ENCODE measurements at places on chromosomes 6 and 20. TPM values are rescaled to one million over a fixed set of nuclear protein-coding genes. Genes with fewer than 3 reads are reported as not detected.

GRCh38 chr20:63745961-63746731 lies 6.6 kb downstream of the SLC2A4RG start:
- DNase-seq, result no peak
- no peak overlapping the region for H3K4me3 ChIP-seq
- no peaks in the 10 kb centered on the region for H3K27me3 ChIP-seq

DNA sequence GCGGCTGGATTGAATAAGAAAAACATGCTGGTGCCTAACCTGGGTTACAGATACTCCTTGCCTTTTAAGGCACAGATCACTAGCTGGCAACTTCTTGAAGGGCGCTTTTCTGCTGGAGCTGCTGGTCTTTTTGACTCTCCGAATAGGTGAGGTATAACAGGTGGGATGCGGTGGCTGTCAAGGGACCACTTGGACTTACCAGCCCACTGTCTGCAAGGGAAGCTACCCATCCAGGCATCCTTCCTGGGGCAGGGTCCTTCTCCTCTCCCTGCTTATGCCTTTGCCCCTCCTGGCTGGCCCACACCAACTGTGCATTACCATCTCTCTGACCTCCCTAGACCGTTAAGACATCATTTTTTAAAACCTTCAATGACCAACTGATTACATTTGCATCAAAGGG lies 57.4 kb downstream of the NPEPL1 start:
- no peaks in the 10 kb centered on the region for H3K4me1 ChIP-seq
- no peaks in the 10 kb centered on the region for H3K36me3 ChIP-seq
- no peak overlapping the region for H3K4me3 ChIP-seq
- H3K27ac ChIP-seq, result no peak overlapping the region
- DNase-seq, result no peak
- peaks cover 21% of the 10 kb centered on the region for H3K27me3 ChIP-seq

DNA sequence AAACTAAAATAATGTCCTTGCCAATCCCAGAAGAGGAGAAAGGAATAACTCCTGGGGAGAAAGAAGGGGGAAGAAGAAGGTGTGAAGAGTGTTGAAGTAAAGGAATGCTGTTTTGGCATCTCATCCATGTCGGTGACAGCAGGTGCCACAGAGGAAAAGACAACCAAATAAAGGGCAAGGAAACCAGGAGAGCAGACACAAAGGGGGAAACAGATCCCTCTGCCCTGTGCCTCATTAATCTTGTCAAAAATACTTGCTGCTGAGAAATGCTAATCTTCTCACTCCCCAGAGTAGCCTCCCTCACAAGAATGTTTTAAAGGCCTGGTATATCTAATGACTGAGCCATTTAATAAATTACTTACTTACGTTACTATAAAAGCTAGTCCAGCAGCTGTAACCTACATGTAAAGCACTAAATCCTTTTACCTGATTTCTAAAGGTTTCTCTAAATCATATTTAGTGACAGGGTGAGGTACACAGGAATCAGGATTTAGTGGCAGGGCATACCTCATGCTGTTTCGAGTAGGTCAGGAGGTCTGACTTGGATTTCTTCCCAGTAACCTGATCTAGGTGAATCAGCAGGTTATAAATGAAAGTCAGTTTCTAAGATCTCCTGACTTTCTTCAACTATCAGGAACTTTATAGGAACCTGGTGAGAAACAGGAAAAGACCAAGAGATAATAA lies 377.1 kb downstream of the CENPW start:
- H3K4me3 ChIP-seq, result no peak overlapping the region
- no peaks in the 10 kb centered on the region for H3K4me1 ChIP-seq
- DNase-seq, result no peak

DNA sequence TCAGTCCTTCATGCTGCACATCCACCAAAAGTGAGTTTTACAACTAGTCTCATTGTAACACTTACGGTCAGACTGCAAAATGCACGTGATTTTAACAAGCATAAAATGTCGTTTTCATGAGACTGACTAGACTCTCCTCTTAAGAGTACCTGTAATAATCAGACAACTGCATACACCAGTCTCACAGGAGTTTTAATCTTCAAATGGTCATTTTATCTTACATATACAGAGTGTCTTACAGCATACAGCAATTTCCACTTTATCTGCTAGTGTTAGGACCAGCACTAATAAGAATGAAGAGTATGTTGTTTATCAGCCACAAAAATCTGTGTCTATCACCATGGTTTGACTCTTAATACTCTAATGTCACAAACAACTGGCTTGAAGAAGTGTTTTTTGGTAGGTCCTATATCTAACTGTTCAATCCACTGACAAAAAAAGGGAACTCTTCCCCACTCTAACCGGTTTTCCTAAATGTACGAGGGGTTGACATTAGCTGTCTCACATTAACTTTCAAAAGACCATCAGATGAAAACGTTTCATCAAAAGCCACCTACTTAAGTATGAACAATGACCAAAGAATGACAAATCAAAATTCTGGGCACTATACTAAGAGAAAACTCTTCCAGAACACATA lies 1.5 kb upstream of the ASF1A start:
- peaks cover 11% of the 10 kb centered on the region for H3K36me3 ChIP-seq
- peaks cover 46% of the 10 kb centered on the region for H3K4me1 ChIP-seq
- no peak for DNase-seq
- H3K27ac ChIP-seq, result peak overlapping the region; percentile 95

- peaks cover 7% of the 10 kb centered on the region for H3K4me1 ChIP-seq
- no peak for DNase-seq
- no peaks in the 10 kb centered on the region for H3K27me3 ChIP-seq
- no peak overlapping the region for H3K27ac ChIP-seq
- no peaks in the 10 kb centered on the region for H3K36me3 ChIP-seq
These were observed 130.5 kb downstream of the WDR27 start for GRCh38 chr6:169571123-169571962.

- no peak overlapping the region for H3K27ac ChIP-seq
- DNase-seq, result no peak
- H3K36me3 ChIP-seq, result no peaks in the 10 kb centered on the region
- no peak overlapping the region for H3K4me3 ChIP-seq
- H3K27me3 ChIP-seq, result peaks cover 15% of the 10 kb centered on the region
These were observed 296.9 kb downstream of the ADGB start for GRCh38 chr6:146895772-146896061.

DNA sequence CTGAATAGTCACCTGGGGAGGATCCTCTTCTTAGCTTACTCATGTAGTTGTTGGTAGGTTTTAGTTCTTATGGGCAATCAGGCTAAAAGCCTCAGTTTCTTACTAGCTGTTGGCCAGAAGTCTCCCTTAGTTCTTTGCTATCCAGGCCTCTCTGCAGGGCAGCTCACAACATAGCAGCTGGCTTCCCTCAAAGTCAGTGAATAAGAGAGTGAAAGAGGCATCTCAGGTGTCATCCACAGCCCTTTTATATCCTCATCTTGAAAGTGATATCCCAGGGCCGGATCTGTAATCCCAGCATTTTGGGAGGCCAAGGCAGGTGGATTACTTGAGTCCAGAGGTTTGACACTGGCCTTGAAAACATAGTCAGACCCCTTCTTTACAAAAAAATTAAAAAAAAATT lies 42.1 kb upstream of the FOXA2 start:
- no peak overlapping the region for H3K4me3 ChIP-seq
- no peak for DNase-seq
- no peak overlapping the region for H3K27ac ChIP-seq
- no peaks in the 10 kb centered on the region for H3K27me3 ChIP-seq
- H3K36me3 ChIP-seq, result no peaks in the 10 kb centered on the region
- H3K4me1 ChIP-seq, result no peaks in the 10 kb centered on the region

DNA sequence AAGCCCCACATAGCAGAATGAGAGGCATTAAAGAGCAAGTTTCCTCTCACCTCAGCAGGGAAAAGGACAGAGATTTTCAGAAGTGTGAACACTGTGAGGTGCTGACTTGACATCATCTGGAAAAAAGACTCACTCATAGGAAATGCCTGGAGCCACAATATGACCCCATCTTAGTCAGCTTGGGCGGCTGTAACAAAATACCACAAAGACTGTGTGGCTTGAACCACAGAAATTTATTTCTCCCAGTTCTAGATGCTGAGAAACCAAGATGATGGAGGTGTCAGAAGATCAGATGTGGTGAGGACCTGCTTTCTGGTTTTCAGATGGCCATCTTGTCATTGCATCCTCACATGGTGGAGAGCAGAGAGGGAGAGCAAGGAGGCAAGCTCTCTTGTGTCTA lies 253.1 kb downstream of the ADGB start:
- H3K27me3 ChIP-seq, result no peaks in the 10 kb centered on the region
- DNase-seq, result peak; percentile 46
- H3K36me3 ChIP-seq, result peaks cover 4% of the 10 kb centered on the region
- H3K4me3 ChIP-seq, result no peak overlapping the region

- peaks cover 38% of the 10 kb centered on the region for H3K27me3 ChIP-seq
- H3K4me3 ChIP-seq, result no peak overlapping the region
- no peak overlapping the region for H3K27ac ChIP-seq
- no peak for DNase-seq
- no peaks in the 10 kb centered on the region for H3K4me1 ChIP-seq
These were observed 19.4 kb upstream of the KCNB1 start for GRCh38 chr20:49501917-49502316.

DNA sequence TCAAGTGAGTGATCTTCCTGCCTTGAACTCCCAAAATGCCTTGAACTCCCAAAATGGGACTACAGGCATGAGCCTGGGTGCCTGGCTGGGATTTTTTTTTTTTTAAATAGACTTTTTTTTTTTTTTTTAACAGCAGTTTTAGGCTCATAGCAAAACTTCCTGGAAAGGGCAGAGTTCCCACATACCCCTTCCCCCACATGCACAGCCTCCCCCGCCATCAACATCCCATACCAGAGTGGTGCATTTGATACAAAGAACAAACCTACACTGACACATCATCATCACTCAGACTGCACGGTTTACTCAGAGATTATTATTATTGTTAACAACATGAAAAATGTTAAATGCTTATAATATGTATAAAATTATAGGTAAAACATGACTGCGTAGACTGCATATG lies 26.0 kb downstream of the UQCC1 start:
- no peaks in the 10 kb centered on the region for H3K27me3 ChIP-seq
- no peak overlapping the region for H3K4me3 ChIP-seq
- peaks cover 2% of the 10 kb centered on the region for H3K4me1 ChIP-seq
- DNase-seq, result no peak

- no peak for DNase-seq
- H3K27ac ChIP-seq, result no peak overlapping the region
- H3K4me1 ChIP-seq, result no peaks in the 10 kb centered on the region
These were observed 465.1 kb upstream of the CHD6 start for GRCh38 chr20:42083280-42083679.

GRCh38 chr6:73231986-73232391 lies 6.7 kb upstream of the KHDC1L start:
- no peak overlapping the region for H3K4me3 ChIP-seq
- no peak overlapping the region for H3K27ac ChIP-seq
- no peaks in the 10 kb centered on the region for H3K27me3 ChIP-seq

GRCh38 chr20:48603116-48603818 lies 224.5 kb downstream of the PREX1 start:
- H3K36me3 ChIP-seq, result no peaks in the 10 kb centered on the region
- no peak overlapping the region for H3K4me3 ChIP-seq
- no peak overlapping the region for H3K27ac ChIP-seq
- no peaks in the 10 kb centered on the region for H3K27me3 ChIP-seq
- no peaks in the 10 kb centered on the region for H3K4me1 ChIP-seq

GRCh38 chr6:74715355-74716085 lies 490.3 kb downstream of the COL12A1 start:
- DNase-seq, result no peak
- H3K27ac ChIP-seq, result no peak overlapping the region
- H3K27me3 ChIP-seq, result no peaks in the 10 kb centered on the region

GRCh38 chr20:38840894-38841470 lies 35.5 kb downstream of the PPP1R16B start:
- H3K4me1 ChIP-seq, result peaks cover 66% of the 10 kb centered on the region
- H3K36me3 ChIP-seq, result peaks cover 62% of the 10 kb centered on the region
- no peak for DNase-seq
- H3K4me3 ChIP-seq, result peak overlapping the region; percentile 49

DNA sequence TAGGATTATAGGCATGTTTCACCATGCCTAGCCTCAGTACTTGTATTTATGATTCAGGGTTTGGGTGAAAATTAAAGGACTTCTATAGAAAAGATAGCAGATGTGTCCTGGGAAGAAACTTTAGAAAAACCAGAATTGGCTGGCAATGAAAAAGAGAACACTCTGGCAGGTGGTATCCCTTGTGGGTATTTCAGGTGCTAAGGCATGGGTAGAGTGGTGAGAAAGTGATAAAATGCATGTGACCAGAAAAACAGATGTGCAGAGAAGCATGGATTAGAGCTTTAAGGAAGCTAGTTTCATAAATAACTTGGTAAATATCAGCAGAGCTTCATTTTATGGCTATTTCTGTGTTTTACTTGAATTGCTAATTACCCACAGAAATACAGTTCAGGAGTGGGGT lies 622.2 kb downstream of the DOK5 start:
- no peaks in the 10 kb centered on the region for H3K36me3 ChIP-seq
- no peak overlapping the region for H3K27ac ChIP-seq
- no peak for DNase-seq
- H3K4me3 ChIP-seq, result no peak overlapping the region

GRCh38 chr20:25276533-25277050 lies 28.7 kb downstream of the PYGB start:
- no peak overlapping the region for H3K4me3 ChIP-seq
- no peak overlapping the region for H3K27ac ChIP-seq
- peaks cover 4% of the 10 kb centered on the region for H3K36me3 ChIP-seq
- H3K27me3 ChIP-seq, result no peaks in the 10 kb centered on the region
- no peaks in the 10 kb centered on the region for H3K4me1 ChIP-seq
- DNase-seq, result no peak

GRCh38 chr6:66291905-66292304 lies 584.9 kb upstream of the EYS start:
- DNase-seq, result no peak
- no peak overlapping the region for H3K27ac ChIP-seq
- H3K4me1 ChIP-seq, result no peaks in the 10 kb centered on the region

DNA sequence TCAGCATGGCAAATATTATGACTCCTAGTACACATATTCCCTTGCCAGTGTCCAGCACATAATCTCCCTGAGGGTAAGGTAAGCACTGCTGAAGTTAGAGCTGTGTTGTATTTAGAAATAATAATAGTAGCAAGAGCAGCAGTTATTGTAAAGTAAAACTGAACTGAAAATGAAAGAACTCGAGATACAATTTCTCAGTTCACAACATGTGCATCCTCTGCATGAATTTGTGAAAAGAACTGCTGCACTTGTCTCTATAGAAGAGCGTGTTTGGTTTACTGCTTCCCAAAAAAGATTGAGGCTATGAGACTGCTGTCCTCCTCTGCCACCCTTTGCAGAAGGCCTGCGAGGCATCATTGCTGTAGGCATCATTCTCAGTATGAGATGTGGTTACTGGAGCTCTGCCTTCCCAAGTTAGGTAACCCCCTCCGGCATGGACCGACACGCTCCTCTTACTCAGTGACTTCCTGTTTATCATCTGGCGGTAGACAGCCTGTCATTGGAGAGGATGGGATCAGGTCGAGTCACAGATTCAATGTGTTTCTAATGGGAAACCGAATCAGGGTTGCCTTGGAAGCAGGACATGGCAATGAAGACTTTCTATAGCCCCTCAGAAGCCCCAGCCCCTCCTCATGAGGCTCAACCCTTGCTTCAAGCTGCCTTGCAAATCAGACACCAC lies 48.1 kb downstream of the SLC24A3 start:
- H3K36me3 ChIP-seq, result no peaks in the 10 kb centered on the region
- DNase-seq, result no peak
- H3K4me3 ChIP-seq, result no peak overlapping the region
- no peaks in the 10 kb centered on the region for H3K4me1 ChIP-seq
- no peak overlapping the region for H3K27ac ChIP-seq
- H3K27me3 ChIP-seq, result no peaks in the 10 kb centered on the region

WFDC10B gene
- not detected for total RNA-seq

AVP gene
- total RNA-seq, result not detected

ZSCAN31 gene
- total RNA-seq, result 0.88 TPM

OR2J3 gene
- not detected for total RNA-seq

MYLK4 gene
- 0.28 TPM for total RNA-seq

SLC4A11 gene
- 1.6 TPM for total RNA-seq

GMDS gene
- 23.7 TPM for total RNA-seq

MDC1 gene
- 49.7 TPM for total RNA-seq

GTSF1L gene
- total RNA-seq, result not detected

FBXO5 gene
- total RNA-seq, result 71.2 TPM
